T-helper 17 cell (primary cell): ENCODE measurements at places on chromosomes 4 and X.

DNA sequence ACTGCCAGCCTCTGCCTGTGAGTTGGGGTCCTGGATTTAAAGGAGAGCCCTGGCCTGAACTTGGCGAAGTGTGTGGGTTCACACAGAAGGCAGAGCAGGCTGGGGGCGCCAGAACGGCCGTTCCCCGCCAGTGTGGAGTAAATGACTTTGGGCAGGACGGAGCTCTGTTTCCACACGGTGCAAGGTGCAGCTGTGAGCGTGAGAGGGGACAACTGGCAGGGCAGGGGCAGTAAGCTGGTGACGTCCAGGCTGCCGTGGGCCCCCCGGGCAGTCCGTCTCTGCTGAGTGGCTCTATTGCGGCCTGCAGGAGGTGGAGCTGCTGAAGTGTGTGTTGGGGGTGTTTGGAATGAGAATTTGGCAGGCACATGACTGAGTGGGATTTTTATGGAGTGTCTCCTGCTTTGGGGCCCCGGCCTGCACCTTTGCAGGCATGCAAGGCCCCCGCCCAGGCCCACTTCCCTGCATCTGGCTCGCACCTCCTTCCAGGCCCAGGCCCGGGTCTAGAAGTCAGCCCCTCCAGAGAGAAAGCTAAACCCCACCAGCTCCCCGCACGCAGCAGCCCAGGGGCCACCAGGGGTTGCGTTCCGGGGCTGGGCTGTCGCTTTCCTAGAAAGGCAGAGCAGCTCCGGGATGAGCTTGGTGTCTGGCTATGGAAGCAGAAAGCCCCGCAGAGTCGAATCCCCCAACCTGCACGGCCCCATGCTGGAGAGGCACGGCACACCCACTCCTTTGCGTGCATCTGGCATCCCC lies 62.2 kb upstream of the GRPEL1 start:
- H3K4me1 ChIP-seq = no peaks in the 10 kb centered on the region
- no peaks in the 10 kb centered on the region for H3K36me3 ChIP-seq
- no peak for DNase-seq
- no peak overlapping the region for H3K4me3 ChIP-seq
- H3K27me3 ChIP-seq = peaks cover 10% of the 10 kb centered on the region

DNA sequence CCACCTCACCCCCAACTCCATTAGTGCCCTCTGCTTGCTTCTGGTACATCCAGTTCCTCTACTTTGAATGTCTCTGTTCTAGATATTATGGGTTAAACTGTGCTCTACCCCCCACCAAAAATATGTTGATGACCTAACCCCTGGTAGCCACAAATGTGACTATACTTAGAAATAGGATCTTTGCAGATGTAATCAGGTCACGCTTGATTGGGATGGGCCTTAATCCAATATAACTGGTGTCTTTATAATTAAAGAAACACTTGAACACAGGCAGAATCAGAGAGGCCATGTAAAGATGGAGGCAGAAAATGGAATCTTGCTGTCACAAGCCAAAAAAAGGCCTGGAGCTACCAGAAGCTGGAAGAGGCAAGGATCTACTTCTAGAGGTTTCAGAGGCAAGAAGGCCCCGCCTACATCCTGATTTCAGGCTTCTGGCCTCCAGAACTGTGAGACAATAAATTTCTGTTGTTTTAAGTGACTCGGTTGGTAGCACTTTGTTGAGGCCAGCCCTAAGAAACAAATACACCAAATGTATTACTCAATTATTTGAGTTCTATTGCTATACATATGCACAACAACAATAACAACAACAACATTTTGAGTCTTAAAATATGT lies 220.0 kb downstream of the PPP3CA start:
- no peak for DNase-seq
- H3K36me3 ChIP-seq = peaks cover 7% of the 10 kb centered on the region
- no peak overlapping the region for H3K4me3 ChIP-seq
- no peak overlapping the region for H3K27ac ChIP-seq

GRCh38 chr4:139665079-139665689 lies 435 bp upstream of the MGST2 start:
- no peaks in the 10 kb centered on the region for H3K27me3 ChIP-seq
- DNase-seq = no peak
- H3K36me3 ChIP-seq = no peaks in the 10 kb centered on the region
- H3K4me1 ChIP-seq = peaks cover 18% of the 10 kb centered on the region

DNA sequence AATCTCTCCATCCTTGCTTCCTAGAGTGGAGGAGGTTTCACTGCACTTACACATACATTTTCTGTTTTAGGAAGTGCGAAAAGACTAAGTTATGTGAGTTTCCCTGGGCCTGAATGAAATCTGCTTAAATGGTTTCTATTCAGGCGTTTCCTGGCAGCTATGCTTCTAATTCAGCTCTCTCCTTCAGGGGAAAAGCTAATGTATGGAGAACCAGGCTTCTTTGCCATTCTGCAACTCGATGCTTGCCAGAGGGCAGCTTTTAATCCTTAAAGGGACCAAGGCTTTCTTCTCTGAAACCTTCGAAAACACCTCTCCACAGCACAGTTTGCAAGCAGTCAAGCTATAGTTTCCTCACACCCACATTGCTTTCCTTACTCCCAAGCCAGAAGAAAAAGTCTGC lies 89.5 kb upstream of the ARX start:
- H3K4me1 ChIP-seq = no peaks in the 10 kb centered on the region
- no peaks in the 10 kb centered on the region for H3K36me3 ChIP-seq
- H3K27me3 ChIP-seq = no peaks in the 10 kb centered on the region
- no peak overlapping the region for H3K27ac ChIP-seq
- no peak overlapping the region for H3K4me3 ChIP-seq

DNA sequence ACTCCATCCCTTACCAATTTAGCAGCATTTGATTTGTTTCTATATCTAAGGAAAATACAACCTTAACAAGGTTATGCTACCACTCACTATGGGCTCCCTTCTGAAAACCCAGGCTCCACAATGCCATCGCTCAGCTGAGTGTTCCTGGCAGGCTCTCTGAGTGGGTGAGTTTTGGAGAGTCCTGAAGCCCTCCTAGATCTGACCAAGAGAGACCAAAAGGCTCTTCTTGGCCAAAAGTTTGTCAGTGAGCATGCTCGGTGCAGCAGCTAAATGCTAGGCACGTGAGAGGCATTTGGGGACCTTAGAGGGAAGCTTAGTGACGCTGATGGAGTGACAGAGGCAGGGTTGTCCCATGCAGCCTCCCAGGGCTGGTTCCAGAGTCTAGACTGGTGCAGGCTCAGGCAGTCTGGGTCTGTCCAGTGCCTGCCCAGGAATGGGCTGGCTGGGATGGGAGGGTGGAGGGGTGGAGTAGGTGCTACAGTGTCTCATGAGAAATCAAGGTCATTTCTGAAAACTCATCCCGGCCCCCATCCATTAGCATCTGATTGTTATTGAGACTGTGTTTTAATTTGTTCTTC lies 346.8 kb downstream of the NR3C2 start:
- H3K4me1 ChIP-seq = peaks cover 5% of the 10 kb centered on the region
- H3K27me3 ChIP-seq = no peaks in the 10 kb centered on the region
- H3K36me3 ChIP-seq = peaks cover 3% of the 10 kb centered on the region
- H3K4me3 ChIP-seq = no peak overlapping the region
- peak overlapping the region; percentile 27 for H3K27ac ChIP-seq
- no peak for DNase-seq

DNA sequence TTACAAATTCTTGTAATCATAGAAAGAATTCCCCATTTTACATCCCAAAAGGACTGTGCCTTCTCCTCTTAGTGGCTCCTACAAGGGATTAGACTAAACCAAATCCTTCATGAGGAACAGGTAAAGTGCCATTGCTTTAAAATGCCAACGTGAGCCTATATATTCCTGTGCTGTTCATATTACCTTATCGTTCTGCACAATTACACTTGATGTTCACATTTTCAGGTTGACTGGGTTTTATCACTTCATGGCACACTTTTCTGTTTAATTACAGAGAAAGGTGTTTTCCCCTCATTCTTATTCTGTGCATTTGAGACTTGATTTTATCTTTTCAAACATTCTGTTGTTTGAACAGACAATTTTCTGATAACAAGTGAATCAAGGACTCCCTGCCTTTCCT lies 645.6 kb upstream of the FTHL17 start:
- H3K4me3 ChIP-seq = no peak overlapping the region
- H3K27me3 ChIP-seq = no peaks in the 10 kb centered on the region
- no peaks in the 10 kb centered on the region for H3K4me1 ChIP-seq
- H3K36me3 ChIP-seq = no peaks in the 10 kb centered on the region
- no peak overlapping the region for H3K27ac ChIP-seq

- H3K27ac ChIP-seq = no peak overlapping the region
- H3K27me3 ChIP-seq = peaks cover 5% of the 10 kb centered on the region
- H3K36me3 ChIP-seq = no peaks in the 10 kb centered on the region
- DNase-seq = no peak
- peaks cover 9% of the 10 kb centered on the region for H3K4me1 ChIP-seq
Measured at GRCh38 chrX:39475372-39475771, 622.4 kb downstream of the BCOR start.

DNA sequence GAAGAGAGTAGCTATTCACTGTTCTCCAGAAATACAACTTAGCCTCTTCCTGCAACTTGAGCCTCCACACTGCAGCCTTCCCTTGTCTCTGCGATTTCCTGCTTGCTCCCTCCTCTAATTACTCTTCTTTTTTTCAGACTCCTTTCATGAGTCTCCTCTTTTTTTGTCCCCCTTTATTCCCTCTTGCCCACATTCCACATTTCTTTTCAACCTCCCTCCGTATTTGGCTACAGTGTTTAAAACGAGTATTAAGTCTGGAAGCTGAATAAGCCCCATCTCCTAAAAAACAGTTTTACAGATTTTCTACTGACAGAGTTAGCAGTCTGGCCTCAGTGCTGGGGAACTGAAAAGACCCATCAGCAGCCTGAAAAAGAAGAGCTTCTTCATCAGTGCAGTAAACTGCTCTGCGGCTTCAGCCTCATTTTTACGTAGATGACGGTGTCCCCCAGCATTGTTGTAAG lies 141.5 kb downstream of the TENM3 start:
- no peaks in the 10 kb centered on the region for H3K4me1 ChIP-seq
- no peaks in the 10 kb centered on the region for H3K27me3 ChIP-seq
- H3K27ac ChIP-seq = no peak overlapping the region
- H3K4me3 ChIP-seq = no peak overlapping the region

GRCh38 chr4:123250843-123251242 lies 145.8 kb upstream of the SPRY1 start:
- H3K4me1 ChIP-seq = no peaks in the 10 kb centered on the region
- no peaks in the 10 kb centered on the region for H3K27me3 ChIP-seq
- no peaks in the 10 kb centered on the region for H3K36me3 ChIP-seq
- H3K27ac ChIP-seq = no peak overlapping the region
- no peak for DNase-seq
- no peak overlapping the region for H3K4me3 ChIP-seq

DNA sequence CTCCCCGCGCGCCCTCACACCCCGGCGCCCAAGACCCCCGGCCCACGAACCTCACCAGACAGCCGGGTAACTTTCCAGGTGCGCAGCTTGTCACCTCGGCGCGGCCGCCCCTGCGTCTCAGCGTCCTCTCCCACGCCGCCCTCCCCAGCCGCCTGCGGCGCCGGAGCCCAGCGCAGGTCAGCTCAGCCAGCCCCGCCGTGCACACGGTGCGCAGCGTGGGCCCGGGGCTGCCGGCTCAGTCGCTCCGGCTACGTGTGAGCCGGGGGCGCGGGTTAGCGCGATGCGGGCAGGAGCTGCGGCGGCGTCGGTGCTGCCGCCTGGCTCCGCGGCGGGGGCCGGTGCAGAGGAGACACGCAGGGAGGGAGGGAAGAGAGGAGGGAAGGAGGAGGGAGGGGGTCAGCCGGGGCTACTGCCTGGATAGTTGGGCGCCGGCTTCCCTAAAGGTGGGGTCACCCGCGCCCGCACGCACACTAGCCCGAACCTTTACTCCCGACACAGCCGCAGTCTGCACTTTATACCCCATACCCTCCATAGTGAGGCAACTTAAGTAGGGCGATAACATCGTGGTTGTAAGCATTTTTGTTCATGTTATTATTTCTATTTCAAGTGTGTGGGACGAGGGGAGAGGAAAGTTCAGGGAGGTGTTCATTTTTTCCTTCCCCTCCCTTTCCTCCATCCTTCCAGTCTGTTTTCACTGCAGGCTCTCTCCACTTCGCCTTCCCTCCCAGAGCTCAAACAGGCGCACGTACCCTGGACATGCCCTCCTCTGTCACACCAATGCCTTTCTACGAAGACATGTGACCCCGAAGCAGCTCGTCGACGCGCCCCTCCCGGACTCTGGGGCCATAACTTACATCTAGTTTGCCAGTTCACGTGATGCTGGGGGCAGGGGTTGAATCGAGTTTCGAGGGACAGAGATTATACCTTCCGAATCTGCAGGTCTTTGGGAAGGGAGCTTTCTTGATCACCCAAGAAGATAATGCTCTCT lies at the start of gene PRKG2:
PRKG2 (minus strand) TSS at position 342 of the 988 bp plus-strand sequence. CDS start 10,175 bp downstream, outside the sequence.
- H3K4me1 ChIP-seq = peaks cover 7% of the 10 kb centered on the region
- peak within 1 kb of the TSS; percentile 65 for H3K4me3 ChIP-seq
- DNase-seq = no peak

GRCh38 chr4:134343656-134344055 lies 142.1 kb upstream of the PABPC4L start:
- no peak overlapping the region for H3K27ac ChIP-seq
- H3K4me1 ChIP-seq = no peaks in the 10 kb centered on the region
- no peaks in the 10 kb centered on the region for H3K27me3 ChIP-seq
- no peak overlapping the region for H3K4me3 ChIP-seq
- H3K36me3 ChIP-seq = no peaks in the 10 kb centered on the region
- no peak for DNase-seq

DNA sequence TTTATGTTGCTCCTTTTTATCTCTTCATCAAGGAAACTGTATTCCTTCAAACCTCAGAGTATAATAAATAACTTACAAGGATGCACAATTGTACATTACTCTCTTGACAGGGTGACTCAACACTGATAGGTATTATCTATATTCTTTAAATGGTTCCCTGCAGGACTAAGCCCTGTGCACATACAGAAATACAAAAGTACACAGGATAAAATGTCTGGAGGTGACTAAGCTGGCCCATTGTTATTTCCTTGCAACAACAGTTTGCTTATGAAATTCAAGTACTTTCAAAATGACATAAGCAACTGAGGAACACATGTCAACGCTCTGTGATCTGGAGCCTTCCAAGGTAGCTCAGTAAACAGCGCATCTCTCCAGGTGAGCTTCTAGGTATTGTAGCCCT lies 83.8 kb upstream of the RPL34 start:
- DNase-seq = no peak
- peaks cover 29% of the 10 kb centered on the region for H3K4me1 ChIP-seq
- H3K27ac ChIP-seq = no peak overlapping the region
- H3K4me3 ChIP-seq = no peak overlapping the region

DNA sequence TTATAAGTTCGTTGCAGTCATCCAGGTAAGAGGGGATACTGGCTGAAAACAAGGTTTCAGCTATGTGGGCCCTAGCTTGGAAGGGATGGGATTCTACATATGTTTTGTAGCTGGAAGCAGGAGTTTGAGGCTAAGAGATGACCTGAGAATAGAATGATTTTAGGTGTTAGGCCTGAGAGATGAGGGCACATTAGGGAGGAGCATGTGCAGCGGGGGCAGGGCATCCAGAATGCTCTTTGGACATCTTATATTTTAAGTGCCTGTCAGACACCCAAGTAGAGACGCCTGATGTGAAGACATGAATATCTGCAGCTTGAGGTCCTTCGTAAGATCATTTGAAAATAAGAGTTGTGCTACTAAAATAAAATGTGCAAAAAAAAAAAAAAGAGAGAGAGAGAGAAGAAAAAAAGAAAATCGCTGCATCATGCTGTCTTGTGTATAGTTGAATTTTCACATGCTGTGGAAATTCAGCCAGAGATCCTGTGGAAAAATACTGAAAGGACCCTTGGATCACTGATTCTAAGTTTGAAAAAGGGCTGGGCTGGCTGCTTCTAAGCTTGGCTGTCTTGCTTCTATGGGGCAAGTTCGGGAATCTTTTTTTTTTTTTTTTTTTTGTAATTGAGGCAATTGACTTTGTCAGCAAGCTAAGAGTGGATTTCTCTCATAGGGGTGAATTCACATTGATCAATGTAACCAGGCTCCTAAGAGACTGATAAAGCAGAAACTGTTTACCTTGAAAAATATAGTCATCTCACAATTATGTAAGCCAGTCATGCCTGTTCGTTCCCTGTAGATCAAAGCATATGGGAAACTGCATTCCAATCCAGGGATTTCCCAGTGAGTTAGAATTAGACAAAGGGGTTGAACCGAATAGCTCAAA lies 341.0 kb upstream of the GATB start:
- peaks cover 4% of the 10 kb centered on the region for H3K36me3 ChIP-seq
- DNase-seq = no peak
